ENCODE measurements at places on chromosomes 12 and 14.

DNA sequence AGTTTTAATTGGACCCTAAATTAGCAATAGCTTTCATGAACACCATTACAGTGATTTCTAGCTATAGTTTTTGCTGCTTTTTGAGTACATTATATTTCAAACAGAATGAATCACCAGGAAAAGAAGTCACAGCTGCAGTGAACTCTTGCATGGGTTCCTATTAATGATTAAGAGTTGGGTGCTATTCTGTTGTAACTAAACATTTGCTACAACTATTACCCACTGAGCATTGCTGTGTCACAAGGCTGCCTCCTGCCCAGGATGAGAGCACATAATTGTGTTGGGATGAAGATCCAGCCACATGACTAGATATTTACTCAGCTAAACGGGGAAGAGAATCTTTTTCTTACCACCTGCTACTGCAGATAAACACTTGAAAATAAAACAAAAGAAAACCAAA lies 152.7 kb downstream of the GXYLT1 start:
- no peak for DNase-seq

DNA sequence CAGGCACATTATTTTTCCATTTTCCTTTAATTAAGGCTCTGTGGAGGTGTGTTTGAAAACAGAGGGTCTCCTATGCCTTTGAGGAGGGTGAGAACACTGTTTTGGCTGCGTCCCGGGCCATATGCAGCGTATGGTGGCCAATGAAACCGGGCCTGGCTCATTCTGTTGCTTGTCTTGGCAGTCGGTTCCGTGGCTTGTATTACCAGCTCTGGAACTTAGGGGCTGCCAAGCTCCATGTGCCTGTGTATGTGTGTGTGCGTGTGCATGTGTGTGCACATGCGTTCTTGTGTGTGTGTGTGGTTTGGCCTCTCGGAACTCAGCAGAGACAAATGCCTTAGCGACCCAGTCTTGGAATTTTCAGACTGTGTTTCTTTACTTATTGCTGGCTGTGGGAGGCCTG lies 2.7 kb downstream of the JDP2 start:
- no peak for DNase-seq

GRCh38 chr14:69268763-69269162 lies 8.8 kb downstream of the GALNT16 start:
- DNase-seq: peak; percentile 62

- DNase-seq: no peak
Observed at GRCh38 chr14:83883732-83884131, 1646.2 kb upstream of the FLRT2 start.

- DNase-seq: no peak
Observed at GRCh38 chr12:32033406-32033805, 73.2 kb upstream of the BICD1 start.

GRCh38 chr12:102462795-102463465 lies 17.4 kb downstream of the IGF1 start:
- DNase-seq: no peak

DNA sequence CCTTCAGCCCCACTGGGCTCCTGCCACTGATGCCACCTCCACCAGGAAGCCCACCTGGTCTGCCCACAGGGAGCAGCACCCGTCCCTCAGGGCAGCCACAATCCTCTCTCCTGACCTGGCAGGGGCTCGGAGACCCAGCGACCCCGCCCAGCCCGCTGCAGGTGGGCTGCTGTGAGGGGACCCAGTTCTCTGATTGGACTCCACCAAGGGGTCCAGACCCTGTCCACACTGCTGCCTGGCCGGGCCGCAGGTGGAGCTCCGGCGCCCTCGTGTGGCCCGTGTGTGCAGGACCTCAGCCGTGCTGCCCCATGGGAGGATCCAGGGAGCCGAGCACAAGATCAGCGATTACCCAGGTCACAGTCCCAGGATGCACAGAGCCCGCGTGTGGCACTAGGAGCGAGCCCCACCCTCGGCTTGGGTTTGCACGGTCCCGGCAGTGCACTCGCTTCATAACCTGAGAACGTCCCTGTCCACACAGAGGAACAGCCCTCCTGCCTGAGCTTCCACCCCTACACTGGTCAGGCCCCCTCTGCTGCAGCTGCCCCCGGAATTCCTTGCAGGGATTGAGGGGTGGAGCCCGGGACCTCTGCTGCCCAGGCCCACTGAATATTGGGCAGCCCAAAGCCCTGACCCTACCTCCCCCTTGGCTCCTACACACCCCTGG lies 35.4 kb upstream of the TMEM179 start:
- peak; percentile 77 for DNase-seq

GRCh38 chr12:53994009-53994263 lies 6.0 kb upstream of the HOXC9 start:
- DNase-seq: no peak

DNA sequence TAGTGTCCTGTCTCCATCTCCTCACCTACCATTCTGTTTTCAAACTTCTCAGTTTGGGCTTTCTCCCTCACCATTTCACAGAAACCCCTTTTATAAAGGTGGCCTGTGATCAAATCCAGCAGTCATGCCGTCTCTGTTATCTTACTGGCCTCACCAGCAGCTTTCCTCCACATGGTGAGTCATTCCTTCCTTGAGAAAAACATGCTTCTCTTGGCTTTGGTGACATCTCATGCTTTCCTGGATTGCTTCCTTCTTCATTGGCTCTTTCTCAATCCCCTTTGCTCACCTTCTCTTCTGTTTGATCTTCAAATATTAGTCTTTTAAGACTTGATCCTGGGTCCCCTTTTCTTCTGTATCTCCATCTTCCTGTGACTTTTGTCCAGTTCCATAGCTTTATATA lies 164.9 kb downstream of the ANO4 start:
- DNase-seq: no peak

- DNase-seq: peak; percentile 32
Observed at GRCh38 chr12:51048661-51049251, 629 bp downstream of the LETMD1 start.
